ENCODE measurements at places on chromosomes 12 and 14.

GRCh38 chr14:75022655-75023054, 19.9 kb downstream of the EIF2B2 start:
- no peak for DNase-seq

DNA sequence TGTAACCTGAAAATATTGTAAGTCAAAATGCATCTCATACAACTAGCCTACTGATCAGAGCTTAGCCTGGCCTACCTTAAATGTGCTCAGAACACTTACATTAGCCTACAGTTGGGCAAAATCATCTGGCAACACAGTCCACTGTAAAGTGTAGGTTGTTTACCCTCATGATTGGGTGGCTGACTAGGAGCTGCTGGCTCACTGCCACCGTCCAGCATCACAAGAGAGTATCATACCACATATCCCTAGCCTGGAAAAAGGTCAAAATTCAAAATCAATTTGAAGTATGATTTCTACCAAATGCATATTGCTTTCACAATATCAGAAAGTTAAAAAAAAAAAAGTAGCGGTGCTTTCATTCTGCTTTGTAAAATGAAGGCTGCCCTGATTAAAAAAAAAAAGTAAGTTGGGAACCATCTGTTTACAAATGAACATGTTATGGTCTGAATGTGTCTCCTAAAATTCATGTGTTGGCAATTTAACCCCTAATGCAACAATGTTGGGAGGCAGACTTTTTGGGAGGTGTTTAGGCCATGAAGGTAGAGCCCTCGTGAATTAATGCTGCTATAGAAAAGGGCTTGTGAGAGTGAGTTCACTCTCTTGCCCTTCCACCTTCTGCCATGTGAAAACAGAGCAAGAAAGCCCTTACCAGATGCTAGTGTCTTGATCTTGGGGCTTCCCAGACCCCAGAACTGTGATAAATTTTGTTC, 211.8 kb downstream of the PPM1H start:
- no peak for DNase-seq

DNA sequence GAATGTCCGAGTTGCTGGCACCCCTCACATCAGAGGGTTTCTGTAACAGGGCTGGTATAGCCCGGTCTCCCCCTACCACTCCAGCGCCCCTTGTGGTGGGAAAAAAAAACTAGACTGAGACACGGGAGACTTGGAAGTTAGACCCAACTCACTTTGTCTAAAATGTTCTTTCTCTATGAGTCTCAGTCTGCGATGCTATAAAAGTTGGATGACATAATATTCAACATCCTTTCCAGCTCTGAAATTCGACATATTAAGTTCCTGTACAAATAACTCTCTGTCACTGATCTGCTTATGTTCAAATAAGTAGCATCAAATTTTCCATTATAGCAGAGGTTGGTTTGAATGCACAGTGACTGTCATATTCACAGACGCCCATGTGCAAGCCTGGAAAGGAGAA, 25.7 kb upstream of the TC2N start:
- no peak for DNase-seq

- DNase-seq, result no peak
Measured at GRCh38 chr12:53200458-53201176, 6.4 kb downstream of the ITGB7 start.

- no peak for DNase-seq
Measured at GRCh38 chr14:31287294-31287972, 79.8 kb upstream of the HECTD1 start.

DNA sequence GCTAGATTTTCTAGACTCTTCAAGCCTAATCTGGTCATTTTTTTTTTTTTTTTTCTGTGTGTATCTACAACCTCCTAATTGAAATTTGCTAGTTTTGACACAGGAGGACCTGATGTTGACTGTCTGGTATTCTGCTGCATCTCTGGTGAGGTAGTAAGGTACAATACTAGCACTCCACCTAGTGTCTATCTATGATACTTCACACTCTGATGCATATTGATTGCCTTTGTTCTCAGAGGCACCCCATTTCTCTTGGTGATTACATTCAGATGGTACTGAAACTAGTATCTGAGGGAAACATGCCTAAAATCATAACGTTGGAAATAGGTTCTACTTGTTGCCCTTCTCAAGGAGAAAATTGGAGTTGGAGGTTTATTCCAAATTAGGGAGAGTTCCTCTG, 930.5 kb upstream of the NOVA1 start:
- DNase-seq, result peak; percentile 17

DNA sequence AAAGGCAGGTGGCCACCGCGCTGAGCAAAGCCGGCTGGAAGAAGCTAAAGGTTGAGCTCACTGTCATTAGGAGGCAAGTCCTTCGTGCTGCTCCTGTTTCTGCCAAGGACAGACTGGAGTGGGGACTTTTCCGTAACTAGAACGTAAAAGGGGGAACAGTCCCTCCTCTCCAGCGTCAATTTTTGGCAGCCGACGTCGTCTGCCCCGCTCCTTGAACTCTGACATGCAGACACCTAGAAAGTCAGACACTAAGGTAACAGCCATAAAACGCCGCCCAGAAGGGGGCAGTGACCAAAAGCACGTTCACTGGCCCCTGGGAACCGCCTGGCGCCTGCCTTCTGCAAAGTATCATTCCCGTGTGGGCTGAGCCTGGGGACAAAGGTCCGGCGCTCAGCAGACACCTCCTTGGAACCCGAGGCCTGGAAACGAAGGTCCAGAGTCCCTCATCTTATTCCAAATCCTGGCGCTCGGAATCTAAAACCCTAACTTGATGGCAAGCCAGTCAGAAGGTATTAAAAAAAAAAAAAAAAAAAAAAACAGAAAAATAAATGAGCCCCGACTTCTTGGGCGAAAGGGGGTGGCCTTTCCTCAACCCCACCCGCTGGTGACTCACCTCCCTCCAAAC, 1.1 kb upstream of the LRP1 start:
- no peak for DNase-seq

DNA sequence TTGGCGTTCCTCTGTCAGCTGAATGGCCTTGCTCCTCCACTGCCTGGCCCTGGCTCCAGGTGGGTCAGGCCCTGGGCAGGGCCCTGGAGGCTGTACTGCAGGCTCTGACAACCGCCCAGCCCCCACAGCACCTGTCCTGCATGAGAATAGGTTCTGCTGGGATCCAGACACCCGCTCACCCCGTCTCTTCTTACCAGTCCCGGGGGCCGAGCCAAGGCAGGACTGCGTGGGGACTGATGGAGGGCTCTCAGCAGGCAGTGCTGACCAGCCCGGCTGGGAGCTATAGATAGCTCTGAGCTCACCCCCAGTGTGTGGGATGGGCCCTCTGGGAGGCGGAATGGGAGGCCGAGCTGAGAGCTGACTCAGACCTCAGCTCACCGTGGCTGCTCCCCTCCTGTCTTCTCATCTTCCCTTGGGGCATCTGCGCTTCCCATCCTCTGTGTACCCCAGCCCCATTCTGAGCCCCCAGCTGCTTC, 39.6 kb downstream of the TEAD4 start:
- DNase-seq, result peak; percentile 13

- no peak for DNase-seq
Measured at GRCh38 chr14:99078426-99078825, 193.6 kb downstream of the BCL11B start.

GRCh38 chr12:4285070-4285469, 11.5 kb downstream of the CCND2 start:
- no peak for DNase-seq

- no peak for DNase-seq
Measured at GRCh38 chr14:59570122-59570521, 6.5 kb downstream of the CCDC175 start.
